LHCN-M2 (cell line): ENCODE measurements at places on chromosomes 16 and 17. TPM values are rescaled to one million over a fixed set of nuclear protein-coding genes. Genes with fewer than 3 reads are reported as not detected.

The SPIRE2 gene
- 6.9 and 7.1 TPM in 2 replicates for total RNA-seq

The TOX3 gene
- not detected in 2 replicates for total RNA-seq

The BCL7C gene
- total RNA-seq: 71.5 and 74.5 TPM in 2 replicates

The NDRG4 gene
- total RNA-seq: 7.6 and 10.7 TPM in 2 replicates

The ZNF747 gene
- 13.3 TPM in 2 replicates for total RNA-seq

The TEX14 gene
- total RNA-seq: not detected in 2 replicates

The SLC6A2 gene
- total RNA-seq: not detected in 2 replicates

The P2RX5 gene
- total RNA-seq: 21.5 and 28.6 TPM in 2 replicates

The CMIP gene
- total RNA-seq: 2.8 and 6.0 TPM in 2 replicates

The STH gene
- not detected in 2 replicates for total RNA-seq

The BRIP1 gene
- total RNA-seq: 15.7 and 17.0 TPM in 2 replicates

The CCL1 gene
- total RNA-seq: not detected in 2 replicates

The PDPK1 gene
- 17.9 and 22.7 TPM in 2 replicates for total RNA-seq

The ABCC11 gene
- 0.06 and 0.13 TPM in 2 replicates for total RNA-seq

The ATP2A1 gene
- 0.92 and 0.96 TPM in 2 replicates for total RNA-seq

The HS3ST3B1 gene
- 6.9 and 7.7 TPM in 2 replicates for total RNA-seq

The ADORA2B gene
- 27.8 and 31.2 TPM in 2 replicates for total RNA-seq

The TGFB1I1 gene
- 53.9 and 55.6 TPM in 2 replicates for total RNA-seq

The ELMO3 gene
- total RNA-seq: 1.8 and 1.9 TPM in 2 replicates

The SNAI3 gene
- 0.19 and 0.57 TPM in 2 replicates for total RNA-seq

The MYH2 gene
- total RNA-seq: 0.06 and 0.11 TPM in 2 replicates

The CYGB gene
- total RNA-seq: 3.3 and 3.7 TPM in 2 replicates
